ENCODE measurements at places on chromosomes 7 and 10.

- no peak for DNase-seq
Observed at GRCh38 chr7:29458933-29459332, 104.7 kb upstream of the PRR15 start.

DNA sequence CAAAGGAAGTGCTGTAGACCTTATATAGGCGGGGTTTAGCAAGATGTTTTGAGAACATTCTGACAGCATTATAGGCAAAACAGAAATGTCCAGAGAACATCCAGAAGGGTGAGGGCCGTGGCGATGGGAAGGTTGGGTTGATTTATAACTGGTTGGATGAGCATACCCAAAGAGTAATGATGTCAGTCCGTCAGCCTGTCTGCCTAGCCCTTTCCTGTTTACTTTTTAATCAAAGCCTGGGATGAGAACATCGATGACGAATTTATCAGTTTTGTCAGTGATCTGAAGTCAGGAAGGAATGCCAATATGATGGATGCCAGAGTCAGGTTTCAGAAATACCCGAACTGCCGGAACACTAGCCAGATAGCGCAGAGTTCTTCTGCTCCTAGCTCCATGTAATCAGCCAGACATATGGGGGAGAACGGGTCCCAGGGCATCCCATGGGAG, 33.8 kb upstream of the TRIM8 start:
- no peak for DNase-seq

GRCh38 chr10:89019569-89020327, 29.1 kb downstream of the FAS start:
- no peak for DNase-seq

DNA sequence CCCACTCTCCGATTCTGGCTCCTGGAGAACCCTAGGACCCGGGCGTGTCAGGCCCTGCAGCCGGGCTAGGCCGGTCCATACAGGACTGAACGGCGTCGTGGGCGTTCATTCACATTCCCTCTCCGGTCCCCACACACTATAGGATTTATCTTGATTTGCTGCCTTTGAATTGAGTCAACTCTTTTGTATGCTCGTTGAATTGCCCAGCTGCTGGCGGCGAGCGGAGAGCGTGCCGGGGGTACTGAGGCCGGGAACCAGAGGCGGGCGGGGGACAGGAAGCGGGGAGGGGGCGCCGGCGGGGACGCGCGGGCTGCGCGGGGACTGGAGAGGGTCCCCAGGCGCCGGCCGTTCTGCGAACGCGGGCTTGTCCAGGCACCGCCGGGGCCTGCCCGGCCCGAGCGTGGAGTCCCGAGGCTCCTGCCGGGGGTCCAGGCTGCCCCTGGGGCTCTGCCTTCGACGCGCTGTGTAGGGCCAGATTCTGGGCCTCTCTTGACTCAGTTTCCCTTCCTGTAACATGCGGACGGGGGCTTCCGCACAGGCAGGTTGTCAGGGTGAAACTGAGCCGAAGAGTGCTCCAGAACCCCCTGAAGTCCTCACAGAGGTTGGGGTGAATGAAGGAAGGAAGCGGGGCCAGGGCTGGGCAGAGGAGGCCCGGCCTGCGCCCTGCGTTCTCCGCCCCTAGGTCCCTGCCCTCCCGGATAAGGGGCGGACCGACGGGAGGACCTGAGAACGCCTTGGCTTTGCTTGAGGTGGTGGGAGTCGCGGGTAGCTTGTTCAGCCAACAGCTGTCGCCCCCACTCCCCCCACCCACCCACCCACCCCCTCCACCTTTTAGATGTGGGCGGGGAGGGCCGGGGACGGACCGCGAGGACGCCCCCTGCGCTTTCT, 769 bp upstream of the ELFN1 start:
- no peak for DNase-seq

GRCh38 chr10:58806970-58807628, 294.4 kb downstream of the BICC1 start:
- DNase-seq, result no peak

DNA sequence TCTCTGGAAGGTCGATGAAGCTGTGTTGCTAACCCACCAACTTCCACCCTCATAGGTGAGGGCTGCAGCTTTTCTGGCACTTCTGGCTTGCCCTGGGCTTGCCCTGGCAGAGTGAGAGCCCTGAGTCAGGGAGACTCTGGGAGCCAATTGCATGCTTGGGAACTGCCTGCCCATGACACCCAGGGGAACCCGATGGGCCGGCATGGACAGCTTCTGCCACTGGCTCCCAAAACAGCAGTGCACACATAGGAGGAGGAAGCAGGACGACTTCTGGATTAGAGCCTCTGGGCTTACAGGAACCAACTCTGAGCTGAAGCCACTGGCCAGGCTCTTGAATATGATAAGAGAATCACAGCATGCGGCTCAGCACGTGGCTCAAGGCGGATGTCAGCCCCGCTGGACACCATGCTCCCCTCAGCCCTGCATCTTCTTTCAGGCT, 135.2 kb upstream of the UNC5B start:
- DNase-seq, result no peak
